Stimulated activated naive CD8-positive, alpha-beta T cell treated with anti-CD3 and anti-CD28 coated beads, Interleukin-15, Interleukin-2, amounts not matched to agents 100 U/mL and 50 U/mL, for 24 hours (primary cell): ENCODE measurements at places on chromosomes 7 and 10.

DNA sequence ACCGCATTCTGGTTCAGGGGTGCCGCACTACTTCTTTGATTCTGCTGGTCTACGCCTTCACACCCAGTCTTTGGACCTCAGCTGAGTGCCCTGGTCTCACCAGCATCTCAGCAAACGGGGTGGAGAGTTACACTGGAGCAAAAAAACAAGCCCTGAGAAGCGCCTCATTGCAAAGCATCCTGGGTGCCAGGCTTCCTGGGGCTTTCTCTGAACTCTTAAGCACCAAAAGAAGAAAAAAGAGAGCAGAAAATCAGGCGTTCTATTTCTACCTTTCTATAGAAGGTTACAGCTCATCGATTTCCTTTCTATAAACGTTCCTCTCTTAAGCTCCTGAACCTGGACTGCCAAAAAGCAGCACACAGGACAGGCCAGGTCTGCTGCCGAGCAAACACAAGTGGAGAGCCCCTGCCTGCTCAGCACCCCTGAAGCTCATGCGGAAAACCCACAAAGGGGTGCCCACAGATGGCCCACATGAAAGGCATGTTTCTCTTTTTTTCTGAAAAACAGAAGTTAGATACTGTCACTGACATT, 217.9 kb downstream of the SFMBT2 start:
- peak; percentile 68 for DNase-seq

- DNase-seq = no peak
Observed at GRCh38 chr10:111128331-111129180, 51.7 kb downstream of the ADRA2A start.

GRCh38 chr7:106372595-106373318, 88.0 kb upstream of the NAMPT start:
- DNase-seq = no peak

GRCh38 chr10:95963991-95964389, 56.2 kb downstream of the CC2D2B start:
- no peak for DNase-seq

DNA sequence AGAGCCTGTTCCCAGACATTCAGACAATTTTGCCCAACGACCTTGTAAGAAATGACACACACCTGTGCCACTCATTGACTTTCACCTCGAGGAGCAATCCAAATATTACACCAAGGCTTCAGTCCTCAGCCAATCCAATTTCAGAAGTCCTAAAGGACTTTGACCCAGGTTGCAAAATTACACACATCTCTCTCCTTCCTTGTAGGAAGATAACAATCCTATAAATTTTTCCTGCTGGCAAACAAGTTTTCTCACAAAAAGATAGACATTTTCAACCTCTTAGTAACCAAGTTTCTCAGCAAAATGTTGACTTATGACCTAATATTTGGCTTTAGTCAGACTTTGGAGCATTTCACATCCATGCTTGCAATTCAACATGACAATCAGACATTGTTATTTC, 745.0 kb downstream of the GRID1 start:
- no peak for DNase-seq

DNA sequence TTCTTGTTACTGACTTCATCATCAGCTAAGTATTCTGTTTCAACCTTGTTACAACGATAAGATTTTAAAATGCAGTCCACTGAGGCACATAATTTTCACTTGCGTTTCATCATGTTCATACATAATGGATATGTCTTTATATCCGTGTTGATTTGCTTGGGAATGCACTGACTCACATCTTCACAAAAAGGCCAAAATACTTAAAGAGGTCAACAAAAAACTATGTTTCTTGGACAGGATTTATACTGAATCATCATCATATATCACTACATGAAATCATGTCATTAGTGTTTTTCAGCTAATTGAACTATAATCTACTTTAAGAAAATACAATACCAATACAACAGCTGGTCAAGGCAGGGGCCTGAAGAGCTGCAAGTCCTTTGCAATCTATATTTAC, 324.5 kb upstream of the KLF6 start:
- no peak for DNase-seq

- no peak for DNase-seq
Observed at GRCh38 chr7:104093127-104093526, 103.7 kb upstream of the RELN start.

GRCh38 chr10:51270936-51271530, 196.7 kb downstream of the PRKG1 start:
- no peak for DNase-seq

- DNase-seq = no peak
Observed at GRCh38 chr7:12716722-12717121, 29.3 kb downstream of the ARL4A start.
